ENCODE measurements at places on chromosomes 1 and 21.

GRCh38 chr21:37244501-37245095, 22.5 kb downstream of the VPS26C start:
- no peak for DNase-seq

DNA sequence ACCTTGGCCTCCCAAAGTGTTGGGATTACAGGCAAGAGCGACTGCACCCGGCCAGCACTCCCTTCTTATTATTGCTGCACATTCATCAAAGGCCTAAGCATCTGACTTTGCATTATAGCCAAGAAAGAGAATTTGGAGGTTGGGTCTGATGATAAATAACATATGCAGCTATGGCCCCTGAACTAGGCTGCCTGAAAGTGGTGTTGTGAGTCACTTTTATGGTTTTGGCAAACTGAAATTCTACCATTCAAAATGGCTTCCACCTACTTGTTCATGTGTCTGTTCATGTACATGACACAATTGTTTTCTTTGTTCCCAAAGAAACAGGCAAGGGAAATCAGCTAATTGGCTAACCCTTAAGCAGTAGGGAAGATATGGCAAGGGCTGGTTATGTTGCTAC, 25.0 kb upstream of the UAP1 start:
- DNase-seq = no peak

DNA sequence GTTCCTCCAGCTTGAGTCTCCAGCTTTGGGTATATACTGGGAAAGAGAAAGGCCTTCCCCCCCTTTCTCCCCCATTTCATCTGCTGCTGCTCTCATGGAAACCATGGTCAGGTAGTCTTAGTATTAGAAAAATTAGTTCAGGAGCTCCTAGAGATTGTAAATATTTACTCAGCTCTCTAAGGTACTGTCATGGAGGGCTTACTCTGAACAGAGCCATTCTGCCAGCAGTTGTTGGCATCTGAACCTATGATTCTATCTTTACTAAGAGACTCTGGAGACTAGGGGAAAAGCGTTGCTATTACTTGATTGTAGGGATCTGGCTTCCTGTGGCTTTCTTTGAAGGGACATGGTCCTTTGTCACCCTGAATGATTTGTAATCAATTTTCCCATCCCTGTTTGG, 6.1 kb downstream of the INTS3 start:
- DNase-seq = no peak

- no peak for DNase-seq
Observed at GRCh38 chr1:160086456-160086892, 5.1 kb downstream of the KCNJ9 start.

DNA sequence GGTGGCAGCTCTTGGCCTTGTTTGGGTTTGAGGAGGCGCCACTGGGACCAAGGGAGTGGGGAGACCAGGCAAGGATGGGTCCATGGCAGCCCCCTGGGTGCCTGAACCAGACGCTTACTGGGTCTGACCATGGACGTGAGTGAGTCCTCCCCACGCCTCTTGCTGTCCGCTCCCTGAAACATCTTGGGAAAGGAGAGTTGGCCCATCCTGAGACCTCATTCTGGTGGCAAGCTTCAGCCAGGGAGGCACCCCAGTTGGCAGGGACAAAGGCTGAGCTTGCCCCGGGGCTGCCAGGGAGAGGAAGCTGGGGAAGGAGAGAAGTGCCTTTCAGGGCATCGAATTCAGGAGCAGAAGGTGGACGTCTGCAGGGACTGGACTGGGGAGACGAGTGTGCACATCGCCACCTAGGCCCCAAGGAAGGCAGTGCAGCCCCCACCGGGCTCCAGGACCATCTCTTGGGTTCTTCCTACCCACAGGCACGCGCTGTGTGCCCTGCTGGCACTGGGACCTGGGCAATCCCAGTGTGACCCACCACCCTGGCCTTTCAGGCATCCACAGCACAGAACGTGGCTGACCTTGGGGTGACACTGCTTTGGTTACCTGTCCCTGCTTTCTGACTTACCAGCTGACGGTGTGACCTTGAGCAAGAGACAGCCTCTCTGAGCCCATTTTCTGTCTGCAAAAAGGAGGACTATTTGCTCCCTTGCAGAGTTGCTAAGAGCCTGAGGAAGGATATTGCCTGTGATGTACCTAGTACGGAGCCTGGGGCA, 132.9 kb upstream of the WNT4 start:
- DNase-seq = peak; percentile 81

- DNase-seq = no peak
Observed at GRCh38 chr1:218464871-218465270, 119.7 kb downstream of the TGFB2 start.

GRCh38 chr1:188062456-188062855, 1233.7 kb downstream of the PLA2G4A start:
- DNase-seq = no peak

DNA sequence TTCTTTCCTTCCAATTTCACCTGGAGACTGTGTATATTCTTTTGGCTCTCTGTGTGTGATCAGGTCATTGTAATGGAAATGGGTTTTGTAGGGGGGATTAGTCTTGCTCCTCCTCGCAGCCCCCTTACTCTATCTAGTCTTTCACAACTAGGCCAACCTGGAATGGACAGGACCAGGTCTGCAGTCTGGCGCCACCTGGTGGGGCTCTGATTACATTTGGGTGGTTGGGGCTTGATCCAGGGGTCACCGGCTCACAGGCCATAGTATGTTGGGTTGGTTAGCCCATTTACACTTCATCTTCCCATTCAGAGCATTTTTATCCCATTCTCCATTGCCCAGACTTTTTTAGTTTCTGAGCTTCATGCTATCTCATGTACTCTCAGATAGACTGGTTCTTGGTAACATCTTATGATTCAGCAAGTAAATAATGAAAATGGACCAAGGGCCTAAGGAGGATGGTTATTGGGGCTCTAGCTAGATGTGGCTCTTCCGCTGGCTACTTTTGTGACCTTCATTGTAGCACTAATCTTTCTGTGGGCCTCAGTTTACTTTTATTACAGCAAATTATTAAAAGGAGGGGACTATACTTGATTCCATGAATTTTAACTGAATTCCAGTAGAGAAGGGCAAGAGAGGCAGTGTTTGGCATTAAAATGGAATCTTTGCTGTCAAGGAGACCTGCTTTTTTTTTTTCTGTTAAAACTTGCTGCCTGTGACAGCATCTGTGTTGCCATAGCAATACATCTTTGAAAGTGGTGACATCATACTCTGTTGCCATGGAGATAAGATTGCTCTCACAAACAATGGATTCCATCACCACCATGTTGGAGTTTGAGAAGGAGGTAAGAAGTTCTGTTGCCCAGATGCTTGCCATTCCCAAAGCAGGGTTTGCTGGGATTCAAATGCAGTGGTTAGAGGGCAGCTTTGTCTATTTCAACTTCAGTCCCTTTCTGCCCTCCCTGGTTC, 150.1 kb downstream of the PLXNA2 start:
- peak; percentile 79 for DNase-seq

- no peak for DNase-seq
Observed at GRCh38 chr1:186569856-186570255, 108.9 kb upstream of the PDC start.

DNA sequence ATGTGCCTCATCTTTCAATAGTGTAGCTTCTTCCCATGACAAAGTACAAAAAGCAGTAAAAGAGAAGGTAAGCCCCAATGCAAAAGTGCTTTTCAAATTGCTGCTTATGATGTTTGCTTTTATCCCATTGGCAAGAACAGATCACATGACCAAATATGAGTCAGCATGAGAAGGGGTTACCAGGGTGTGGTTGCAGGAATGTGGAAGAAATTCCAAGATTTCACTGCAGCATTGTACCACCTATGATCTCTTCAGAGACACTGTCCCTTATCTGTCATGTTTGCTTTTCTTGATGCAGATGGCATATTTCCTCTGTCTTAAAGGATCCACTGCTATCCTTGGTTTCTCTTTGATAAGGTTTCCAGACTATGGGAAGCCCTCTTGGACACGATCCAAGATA, 1006.9 kb upstream of the PRMT6 start:
- DNase-seq = no peak

DNA sequence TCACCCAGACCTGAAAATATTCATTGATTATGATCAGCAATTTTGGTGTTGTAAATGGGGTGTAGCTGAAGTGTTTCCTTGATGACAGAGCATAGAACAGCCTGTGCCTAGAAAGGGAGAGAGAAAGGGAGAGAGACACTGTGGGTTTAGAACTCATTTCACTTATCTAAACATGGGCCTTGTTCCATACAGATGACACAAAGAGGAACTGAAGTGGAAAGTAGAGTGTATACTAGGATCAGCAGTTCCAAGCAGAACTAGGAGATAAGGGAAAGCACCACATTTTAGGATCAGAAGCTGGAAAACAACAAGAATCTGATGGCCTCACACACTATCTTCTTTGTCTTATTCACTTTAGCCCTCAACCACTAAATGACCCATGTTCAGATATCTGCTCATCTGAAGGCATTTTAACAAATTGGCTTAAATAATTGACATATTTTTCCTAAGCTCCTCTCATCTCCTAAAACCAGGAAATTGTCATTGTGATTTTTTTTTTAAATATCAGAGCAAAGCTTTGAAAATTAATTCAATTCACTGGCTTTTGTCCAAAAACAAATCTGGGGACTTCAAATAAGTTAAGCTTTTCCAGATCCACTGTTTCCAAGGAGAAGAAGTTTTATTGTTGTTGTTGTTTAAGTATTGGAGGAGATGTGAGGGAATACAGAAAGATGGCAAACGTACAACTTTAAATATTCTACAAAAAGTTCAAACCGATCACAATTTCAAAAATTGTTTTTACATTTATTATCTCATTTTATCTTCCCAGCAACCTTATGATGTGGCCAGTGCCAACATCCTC, 103.8 kb downstream of the LYPLAL1 start:
- no peak for DNase-seq

DNA sequence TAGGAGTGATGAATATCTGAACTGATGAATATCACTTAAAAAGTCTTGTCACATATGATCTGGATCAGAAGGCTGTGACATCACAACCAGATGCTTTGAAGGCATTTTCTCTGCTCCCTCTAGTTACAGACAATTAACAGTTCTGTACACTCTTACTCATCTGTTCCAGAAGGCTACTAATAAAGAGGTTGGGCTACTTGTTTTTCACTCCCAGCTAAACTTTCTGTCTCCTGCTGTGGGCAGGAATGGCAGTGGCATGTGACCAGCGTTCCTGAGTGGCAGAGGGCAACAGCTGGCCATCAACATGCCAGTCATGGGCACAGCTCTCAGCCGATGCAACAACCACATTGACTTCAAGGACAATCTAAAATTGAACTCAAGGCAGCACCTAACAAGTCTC, 66.7 kb downstream of the SLC45A1 start:
- DNase-seq = no peak

- peak; percentile 13 for DNase-seq
Observed at GRCh38 chr1:184152434-184152898, 100.9 kb downstream of the TSEN15 start.

- DNase-seq = no peak
Observed at GRCh38 chr1:58785442-58786058, 1.7 kb upstream of the JUN start.

GRCh38 chr1:20322081-20322824, 31.6 kb downstream of the VWA5B1 start:
- DNase-seq = no peak

- DNase-seq = no peak
Observed at GRCh38 chr1:20403423-20404145, 82.4 kb downstream of the CAMK2N1 start.

DNA sequence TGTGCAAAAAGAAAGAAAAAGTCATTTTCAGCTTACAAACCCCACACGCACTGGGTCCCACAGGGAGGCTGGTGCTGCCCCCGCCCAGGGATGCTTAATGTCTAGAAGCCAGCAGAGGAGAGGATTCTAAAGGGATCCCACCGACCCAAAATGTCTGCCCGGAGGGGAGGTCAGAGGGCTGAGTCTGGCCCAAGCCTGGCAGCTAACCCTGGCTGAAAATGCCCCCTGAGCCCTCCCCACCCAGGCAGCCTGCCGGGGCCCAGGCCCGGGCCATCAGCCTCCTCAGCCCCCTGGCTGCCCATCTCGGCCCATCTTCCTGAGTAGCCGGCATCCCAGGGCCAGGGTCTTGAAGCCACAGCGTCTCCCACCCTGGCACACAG, 33.5 kb downstream of the ACOT7 start:
- DNase-seq = no peak

DNA sequence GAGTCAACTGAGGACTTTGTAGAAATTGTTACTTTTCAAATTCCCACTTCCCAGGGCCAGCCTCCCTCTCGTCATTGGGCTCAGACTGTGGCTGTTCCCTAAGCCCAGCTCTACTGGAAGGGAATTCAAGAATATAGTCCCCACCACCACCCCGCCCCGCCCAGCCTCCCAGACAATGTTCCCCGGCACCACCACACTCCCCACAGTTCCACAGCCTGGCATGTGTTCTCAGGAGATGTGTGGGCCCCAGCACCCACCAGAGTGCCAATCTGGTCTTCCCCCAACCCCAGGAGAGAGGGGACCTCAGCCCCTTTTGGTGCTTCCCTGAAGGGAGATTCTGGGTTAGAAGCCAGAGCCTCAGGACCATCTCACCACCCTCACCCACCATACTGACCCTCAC, 120.1 kb downstream of the SYT2 start:
- no peak for DNase-seq

- DNase-seq = no peak
Observed at GRCh38 chr1:208171616-208172422, 72.4 kb downstream of the PLXNA2 start.

DNA sequence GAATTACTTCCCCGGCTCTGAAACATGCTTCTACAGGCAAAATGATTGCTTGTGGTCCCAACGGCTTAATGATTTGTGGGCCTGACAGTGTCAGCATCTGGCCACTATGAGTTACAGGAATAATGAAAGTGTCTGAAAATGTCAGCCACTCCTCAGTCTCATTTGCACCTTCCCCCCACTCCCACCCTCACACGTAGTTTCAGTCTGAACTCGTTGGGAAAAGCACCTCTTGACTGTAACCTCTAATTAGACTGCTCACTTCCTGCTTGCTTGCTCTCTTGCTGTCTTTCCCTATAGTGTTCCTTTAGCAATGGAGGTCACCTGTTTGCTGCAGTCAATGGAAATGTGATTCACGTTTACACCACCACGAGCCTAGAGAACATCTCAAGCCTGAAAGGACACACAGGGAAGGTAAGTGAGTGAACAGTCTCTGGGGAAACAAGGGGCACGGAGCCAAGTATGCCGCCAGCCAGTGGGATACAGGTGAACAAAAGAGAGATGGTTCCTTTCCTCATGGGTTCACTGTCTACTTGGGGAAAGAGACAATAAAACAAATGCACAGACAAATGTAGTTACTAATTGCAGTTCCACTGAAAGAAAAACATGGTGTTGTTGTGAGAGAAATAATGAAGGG, 27.1 kb downstream of the CFAP57 start:
- DNase-seq = no peak

DNA sequence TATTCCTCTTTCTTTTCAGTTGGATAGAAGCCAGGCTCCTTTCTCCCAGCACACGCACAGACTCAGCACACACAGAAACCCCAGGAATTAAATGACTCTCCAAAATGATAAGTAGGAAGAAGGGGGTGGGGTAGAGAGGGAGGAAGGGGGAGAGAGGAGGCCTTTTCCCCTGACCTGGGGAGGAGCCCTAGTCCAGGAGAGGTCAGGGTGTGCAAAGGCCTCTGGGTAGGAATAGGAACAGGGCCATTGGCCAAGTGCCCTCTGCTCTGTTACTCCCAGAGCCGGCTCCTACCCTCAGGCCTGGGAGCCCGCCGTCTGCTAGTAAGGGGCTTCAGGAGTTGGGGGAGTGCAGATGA, 35.6 kb upstream of the PUM1 start:
- DNase-seq = no peak

GRCh38 chr1:224503161-224504118, 68.8 kb upstream of the WDR26 start:
- DNase-seq = peak; percentile 83

GRCh38 chr1:31835415-31835814, 19.6 kb upstream of the SPOCD1 start:
- no peak for DNase-seq

Data from retina (tissue), 1 donor.